Fibroblast of the conjunctiva (primary cell): ENCODE measurements at places on chromosomes 2 and 18.

DNA sequence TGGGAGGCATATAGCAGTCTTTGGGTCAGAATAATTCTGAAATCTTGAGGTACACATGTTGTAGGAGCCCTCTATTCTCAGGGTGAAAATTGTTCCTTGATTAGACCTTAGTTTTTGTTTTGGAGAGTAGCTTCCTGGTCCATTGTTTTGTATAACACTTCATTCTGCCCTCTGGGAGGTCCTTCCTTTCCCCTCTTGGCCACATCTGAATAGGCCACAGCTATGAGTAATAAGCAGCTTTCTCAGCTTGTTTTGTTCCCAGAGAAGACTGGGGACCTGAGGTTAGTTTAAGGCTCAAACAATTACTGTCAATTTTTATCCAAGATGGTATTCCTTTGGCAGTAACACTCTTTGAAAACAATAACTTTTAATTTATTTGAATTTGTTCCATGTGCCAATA is 72.6 kb upstream of the NOL4 start:
- DNase-seq = no peak

DNA sequence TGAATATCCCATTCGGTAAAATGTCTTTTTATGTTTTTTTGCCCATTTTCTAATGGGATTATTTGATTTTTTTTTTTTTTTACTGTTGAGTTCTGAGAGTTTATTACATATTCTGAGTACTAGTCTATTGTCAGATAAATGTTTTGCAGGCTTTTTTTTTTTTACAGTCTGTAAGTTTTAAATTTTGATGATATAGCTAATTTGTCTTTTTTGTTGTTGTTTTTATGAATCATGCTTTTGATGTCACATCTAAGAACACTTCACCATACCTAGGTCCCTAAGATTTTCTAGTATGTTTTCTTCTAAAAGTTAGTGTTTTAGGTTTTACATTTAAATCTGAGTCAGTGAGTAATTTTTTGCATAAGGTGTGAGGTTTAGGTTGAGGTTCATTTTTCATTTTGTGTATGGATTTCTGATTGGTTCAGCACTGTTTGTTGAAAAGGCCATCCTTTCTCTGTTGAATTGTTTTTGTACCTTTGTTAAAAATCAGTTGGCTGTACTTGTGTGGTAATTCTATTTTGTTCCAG is 40.7 kb downstream of the PTPN4 start:
- no peak for DNase-seq

DNA sequence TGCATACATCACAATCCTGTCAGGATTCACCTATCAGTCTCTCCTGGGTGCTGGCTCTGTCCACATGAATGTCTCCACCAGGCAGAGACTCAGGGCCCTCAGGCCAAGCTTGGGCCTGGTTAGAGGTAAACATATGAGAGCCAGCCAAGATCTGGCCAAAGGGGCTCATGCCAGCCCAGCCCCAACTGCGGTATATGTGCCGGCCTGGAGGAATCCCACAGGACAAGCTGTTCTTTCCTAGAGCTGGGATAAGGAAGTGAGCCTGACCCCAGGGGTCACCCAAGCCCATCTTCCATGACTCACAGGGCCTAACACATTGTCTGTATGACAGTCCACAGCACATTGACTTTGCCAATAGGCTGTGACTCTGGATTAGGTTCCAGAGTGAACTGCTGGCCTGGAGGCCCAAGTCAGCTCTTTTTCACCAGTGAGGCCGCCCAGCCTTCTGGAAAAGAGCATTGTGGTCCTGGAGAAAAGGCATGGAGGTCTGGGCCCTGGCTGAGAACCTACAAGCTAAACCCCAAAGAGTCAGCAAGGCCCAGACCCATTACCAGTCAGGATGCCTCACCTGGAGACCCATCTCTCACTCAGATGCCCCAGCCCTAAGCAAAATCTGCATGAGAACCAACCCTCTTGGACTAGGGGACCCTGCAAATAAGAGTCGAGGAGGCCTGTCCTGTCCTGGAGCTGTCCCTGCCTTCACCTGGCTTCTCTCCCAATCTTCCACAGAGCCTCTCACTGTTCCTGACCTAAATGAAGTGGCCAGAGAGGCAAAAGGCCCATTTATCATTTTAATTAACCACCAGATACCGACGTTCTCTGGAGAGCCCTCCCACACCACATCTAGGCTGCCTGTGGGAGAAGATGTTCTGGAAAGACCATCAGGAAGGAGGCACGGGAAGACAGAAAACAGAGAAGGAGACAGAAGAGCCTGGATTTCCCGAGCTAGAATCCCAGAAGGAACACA is 120.9 kb upstream of the PKDCC start:
- DNase-seq = no peak

GRCh38 chr2:210818473-210818872 is 262.1 kb downstream of the CPS1 start:
- no peak for DNase-seq

GRCh38 chr2:238141541-238142318 is 3.3 kb downstream of the KLHL30 start:
- no peak for DNase-seq

- DNase-seq = no peak
These were observed 13.1 kb upstream of the CCNYL1 start for GRCh38 chr2:207698301-207698700.

GRCh38 chr2:28981016-28981441 is at the start of gene TOGARAM2:
Gene TOGARAM2 (plus strand): TSS chr2:28981298. CDS start chr2:28994835, 13,537 bp downstream.
- no peak for DNase-seq

DNA sequence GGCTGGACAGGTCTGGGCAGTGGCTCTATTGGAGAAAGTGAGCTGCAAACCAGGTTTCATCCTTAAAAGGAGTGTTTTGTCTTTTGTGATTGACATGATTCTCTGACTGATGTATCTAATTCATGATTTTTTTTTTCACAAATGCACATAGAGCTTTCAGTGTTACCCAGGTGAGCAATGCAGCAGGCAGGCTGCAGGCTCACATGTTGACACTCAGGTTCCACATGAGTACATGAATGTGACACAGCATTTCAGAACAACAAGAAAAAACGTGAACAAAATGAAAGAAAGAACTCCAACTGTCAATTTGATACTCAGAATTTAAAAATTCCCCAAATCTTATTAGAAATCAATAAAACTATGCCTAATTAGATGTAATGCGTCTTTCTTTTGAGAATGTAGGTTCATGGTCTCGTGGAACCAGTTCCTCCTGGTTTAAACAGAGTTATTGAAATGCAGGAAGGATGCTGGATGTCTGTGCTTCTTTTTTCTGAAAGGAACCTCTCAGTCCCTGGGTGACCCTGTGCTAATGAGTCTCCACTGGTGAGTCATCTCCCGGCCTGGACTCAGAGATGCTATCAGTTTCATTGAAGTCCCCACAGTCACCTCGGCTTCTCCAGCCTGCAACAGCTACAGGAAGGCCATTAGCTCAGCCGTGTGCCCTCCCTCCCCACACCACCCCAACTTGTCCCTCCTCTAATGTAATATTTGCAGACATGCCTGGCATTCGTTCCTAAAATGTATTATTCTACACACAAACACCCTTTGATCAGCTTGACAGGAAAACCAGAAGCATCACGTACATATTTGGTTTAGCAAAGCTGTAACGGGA is 430.4 kb downstream of the LPIN1 start:
- no peak for DNase-seq

DNA sequence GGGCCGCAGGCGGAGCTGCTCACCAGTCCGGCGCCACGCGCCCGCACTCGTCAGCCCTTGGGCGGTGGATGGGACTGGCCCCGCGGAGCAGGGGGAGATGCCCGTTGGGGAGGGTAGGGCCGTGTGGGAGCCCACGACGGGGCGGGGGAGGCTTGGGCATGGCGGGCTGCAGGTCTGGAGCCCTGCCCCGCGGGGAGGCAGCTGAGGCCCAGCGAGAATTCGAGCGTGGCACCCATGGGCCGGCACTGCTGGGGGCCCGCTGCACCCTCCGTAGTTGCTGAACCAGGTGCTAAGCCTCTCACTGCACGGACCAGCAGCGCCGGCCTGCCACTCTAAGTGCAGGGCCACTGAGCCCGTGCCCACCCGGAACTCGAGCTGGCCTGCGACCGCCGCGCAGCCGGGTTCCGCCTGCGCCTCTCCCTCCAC is 182.4 kb upstream of the ERBB4 start:
- no peak for DNase-seq

- DNase-seq = no peak
These were observed 1.8 kb upstream of the RAB31 start for GRCh38 chr18:9706081-9706935.

- DNase-seq = no peak
These were observed 262.0 kb downstream of the AFF3 start for GRCh38 chr2:99880148-99880963.

- no peak for DNase-seq
These were observed 43.1 kb downstream of the INPP4A start for GRCh38 chr2:98487806-98488189.

- DNase-seq = no peak
These were observed 163.5 kb upstream of the BOD1L2 start for GRCh38 chr18:56983275-56983992.

DNA sequence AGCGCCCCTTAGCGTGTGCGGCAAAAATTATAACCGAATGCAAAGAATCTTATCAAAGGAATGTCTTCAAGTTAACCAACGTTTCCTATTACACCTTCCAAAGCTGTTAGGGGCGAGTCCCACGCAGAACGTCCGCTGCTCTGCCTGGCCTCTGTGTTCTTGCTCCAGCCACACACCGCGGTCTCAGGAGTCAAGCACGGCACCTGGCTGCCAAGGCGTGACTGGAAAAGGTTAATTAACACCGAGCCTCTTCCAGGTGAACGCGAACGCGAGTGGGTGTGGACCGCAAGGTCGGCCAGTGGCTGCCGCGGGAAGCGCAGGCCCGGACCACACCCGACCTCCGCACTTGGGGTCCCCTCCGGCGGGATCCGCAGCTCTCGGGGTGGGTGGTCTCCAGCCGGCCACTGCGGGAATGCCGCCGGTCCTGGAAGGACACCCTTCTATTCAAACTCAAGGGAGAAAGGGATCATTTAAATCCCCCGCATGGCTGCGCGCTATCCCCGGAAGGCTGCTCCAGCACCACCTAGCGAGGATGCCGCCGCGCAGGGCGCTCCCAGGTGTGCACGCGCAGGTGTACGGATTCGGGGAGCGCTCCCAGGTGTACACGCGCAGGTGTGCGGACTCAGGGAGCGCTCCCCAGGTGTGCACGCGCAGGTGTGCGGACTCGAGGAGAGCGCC is 830 bp downstream of the CYB5A start:
- DNase-seq = no peak

DNA sequence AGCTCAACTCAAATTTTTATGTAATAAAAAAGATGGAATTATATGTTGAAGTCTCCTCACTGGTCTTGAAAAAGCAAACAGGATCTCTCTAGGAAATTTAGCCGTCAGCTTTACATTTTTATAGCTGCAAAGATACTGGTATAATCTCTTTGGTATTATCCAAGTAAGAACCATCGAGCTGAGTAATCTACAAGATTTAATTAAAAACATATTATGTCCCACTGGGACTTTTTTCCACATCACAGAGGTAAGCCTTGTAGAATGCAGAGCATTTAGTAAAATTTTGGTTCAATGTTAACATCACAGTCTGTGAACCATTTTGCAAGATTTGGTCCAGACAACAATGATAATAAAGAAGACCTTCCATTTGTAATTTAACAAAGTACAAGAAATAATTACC is 162.6 kb upstream of the SLC39A10 start:
- no peak for DNase-seq

DNA sequence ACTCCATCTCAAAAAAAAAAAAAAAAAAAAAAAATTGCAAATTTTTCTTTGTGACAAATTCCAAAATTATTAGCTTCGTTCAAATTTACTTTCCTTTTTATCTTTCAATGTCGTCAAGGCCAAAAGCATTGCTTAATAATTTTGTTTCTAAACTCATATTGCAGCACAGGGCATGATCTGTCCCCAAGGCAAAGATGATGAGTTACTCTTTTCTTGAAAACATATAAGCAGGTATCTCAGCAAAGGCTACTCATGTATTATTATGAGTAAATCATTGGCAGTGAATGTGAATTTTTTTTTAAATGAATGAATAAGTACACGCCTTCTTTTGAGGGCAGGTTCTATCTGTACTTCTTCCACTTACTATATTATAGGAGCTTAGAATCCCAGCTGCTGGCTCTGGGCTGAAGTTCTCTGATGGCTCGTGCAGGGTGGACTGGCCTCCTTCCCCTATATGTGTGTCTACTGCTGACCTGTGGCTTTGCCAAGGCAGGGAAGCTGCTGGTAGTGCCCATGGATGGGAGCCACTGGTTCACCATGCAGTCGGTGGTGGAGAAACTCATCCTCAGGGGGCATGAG is at the start of gene UGT1A7:
TSS of gene UGT1A7 (plus strand) at position 381 of the 579 bp plus-strand sequence. CDS start at position 418, 37 bp downstream.
- DNase-seq = no peak

GRCh38 chr2:47321006-47321405 is 82.0 kb upstream of the MSH2 start:
- DNase-seq = no peak

GRCh38 chr2:207252979-207253645 is 87.4 kb upstream of the KLF7 start:
- no peak for DNase-seq

DNA sequence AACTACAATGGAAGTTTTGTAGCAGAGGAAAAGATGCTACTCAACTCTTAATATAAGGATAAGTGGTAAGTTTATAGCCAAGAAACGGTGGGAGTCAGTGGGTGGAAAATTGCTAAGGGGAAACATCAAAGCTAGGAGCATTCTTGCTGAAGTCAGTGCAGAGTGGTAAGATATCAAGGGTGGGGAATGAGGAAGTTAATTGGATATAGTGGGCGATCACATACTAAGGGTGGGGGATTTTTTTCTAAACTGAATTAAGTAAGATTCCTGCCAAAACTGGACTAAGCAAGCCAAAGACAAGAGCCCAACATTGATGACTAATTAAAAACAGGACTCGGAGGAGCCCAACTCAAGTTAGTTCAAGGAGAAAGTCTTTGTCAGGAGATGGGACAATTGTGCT is 525.4 kb downstream of the CCDC85A start:
- no peak for DNase-seq

DNA sequence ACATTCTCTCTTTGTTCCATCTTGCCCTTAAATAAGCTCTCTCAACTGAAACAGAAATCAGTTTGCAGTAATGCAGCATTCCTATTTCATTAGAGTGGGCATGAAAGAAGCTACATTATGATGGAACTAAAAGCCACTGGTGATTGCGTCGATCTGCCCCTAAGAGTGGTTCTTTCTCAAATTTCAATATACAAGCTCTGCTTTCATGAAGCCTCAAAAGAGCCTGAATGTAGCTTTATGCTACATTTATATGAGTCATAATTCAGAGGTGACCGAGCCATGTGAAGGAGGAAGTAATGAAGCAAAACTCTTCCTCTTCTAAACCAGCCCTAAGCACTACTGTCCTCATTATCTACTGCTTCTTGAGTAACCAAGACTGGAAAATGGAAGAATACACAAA is 64.8 kb upstream of the CYTIP start:
- DNase-seq = no peak

- peak; percentile 48 for DNase-seq
These were observed 68.3 kb downstream of the TNS1 start for GRCh38 chr2:217934321-217935131.

- DNase-seq = no peak
These were observed 24.6 kb downstream of the ANO7 start for GRCh38 chr2:241213041-241213440.

GRCh38 chr2:22336414-22336813 is 1048.6 kb upstream of the KLHL29 start:
- DNase-seq = no peak

GRCh38 chr2:97900806-97901205 is 94.9 kb downstream of the TMEM131 start:
- no peak for DNase-seq

- DNase-seq = peak; percentile 23
These were observed 563.1 kb upstream of the PIK3C3 start for GRCh38 chr18:41391616-41392595.
